ENCODE measurements at places on chromosomes 3 and 15. TPM values are rescaled to one million over a fixed set of nuclear protein-coding genes. Genes with fewer than 3 reads are reported as not detected.

Gene EPHA6
- total RNA-seq, result not detected

Gene SLC24A5
- total RNA-seq, result not detected

Gene ZNF502
- total RNA-seq, result 4.1 TPM

Gene SOX14
- total RNA-seq, result not detected

Gene CHRD
- total RNA-seq, result 1.5 TPM

Gene MKRN2OS
- not detected for total RNA-seq

Gene TPRG1
- 0.47 TPM for total RNA-seq

Gene OXNAD1
- total RNA-seq, result 7.4 TPM

Gene ADAMTS17
- 1.5 TPM for total RNA-seq

Gene ARNT2
- total RNA-seq, result 22.0 TPM

Gene FANCD2
- total RNA-seq, result 1.8 TPM

Gene GATA2
- total RNA-seq, result 4.4 TPM

Gene MUC20
- total RNA-seq, result not detected

Gene FAM174B
- total RNA-seq, result 0.94 TPM

Gene NR2E3
- not detected for total RNA-seq

Gene RBMS3
- 45.9 TPM for total RNA-seq

Gene MYZAP
- 0.35 TPM for total RNA-seq

Gene FMN1
- total RNA-seq, result 0.23 TPM

Gene ACTC1
- total RNA-seq, result 70.4 TPM

Gene ITIH4
- total RNA-seq, result not detected

Gene P3H2
- total RNA-seq, result 6.5 TPM

Gene PGBD4
- total RNA-seq, result 0.77 TPM

Gene TEX9
- total RNA-seq, result 2.5 TPM

Gene PCSK6
- 10.7 TPM for total RNA-seq

Gene UPK1B
- not detected for total RNA-seq

Gene CCR8
- not detected for total RNA-seq

Gene FAM3D
- total RNA-seq, result not detected

Gene IL17RE
- total RNA-seq, result 4.9 TPM

Gene CLDN18
- not detected for total RNA-seq

Gene ANKRD63
- not detected for total RNA-seq

Gene CPNE9
- not detected for total RNA-seq

Gene CAPN3
- total RNA-seq, result 5.6 TPM

Gene ARL6IP5
- 134 TPM for total RNA-seq

Gene GOLGA8S
- total RNA-seq, result not detected

Gene ZNF80
- total RNA-seq, result not detected

Gene TRAT1
- total RNA-seq, result not detected

Gene AP3B2
- 0.47 TPM for total RNA-seq

Gene FBXW12
- total RNA-seq, result not detected

Gene APBA2
- 11.7 TPM for total RNA-seq

Gene CA12
- total RNA-seq, result 26.5 TPM

Gene CCDC191
- total RNA-seq, result 0.85 TPM

Gene C3orf85
- total RNA-seq, result not detected

Gene ACTRT3
- total RNA-seq, result 6.5 TPM

Data from pericardium fibroblast (primary cell).